AG09319 (cell line): ENCODE measurements at places on chromosomes 5 and 9.

DNA sequence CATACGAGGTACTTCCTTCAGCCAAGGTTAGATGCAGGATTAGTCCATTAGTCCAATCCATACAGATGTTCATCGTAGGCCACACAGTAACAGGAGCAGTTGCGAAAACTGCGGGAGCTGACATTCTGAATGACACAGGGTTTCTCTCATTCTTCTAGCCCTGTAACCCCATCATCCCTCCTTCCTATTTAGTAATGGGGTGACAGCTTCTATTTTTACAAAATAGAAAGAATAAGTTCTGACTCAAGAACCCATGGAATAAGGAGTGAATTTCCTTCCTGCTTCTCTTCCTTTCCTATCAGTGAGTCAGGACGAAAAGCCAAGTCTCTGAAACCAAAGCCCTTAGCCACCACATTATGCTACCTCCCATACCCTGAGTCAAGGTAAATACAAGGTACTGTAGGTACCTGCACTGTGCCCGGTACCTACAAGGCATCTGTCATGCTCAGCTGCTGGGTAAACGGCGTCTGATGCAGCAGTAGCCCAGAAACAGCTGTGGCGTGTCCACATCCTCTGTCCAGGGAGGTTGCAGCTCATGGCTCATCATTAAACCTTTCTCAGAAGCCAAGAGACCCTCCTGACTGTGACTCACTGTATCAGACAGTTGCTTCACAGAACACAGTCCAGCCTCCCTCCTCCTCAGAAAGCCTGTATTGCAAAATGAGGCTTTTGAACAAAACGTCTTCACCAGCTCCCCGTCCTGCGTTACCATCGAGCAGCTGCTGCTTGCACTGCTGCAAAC lies 84.2 kb downstream of the ESM1 start:
- no peak for DNase-seq

DNA sequence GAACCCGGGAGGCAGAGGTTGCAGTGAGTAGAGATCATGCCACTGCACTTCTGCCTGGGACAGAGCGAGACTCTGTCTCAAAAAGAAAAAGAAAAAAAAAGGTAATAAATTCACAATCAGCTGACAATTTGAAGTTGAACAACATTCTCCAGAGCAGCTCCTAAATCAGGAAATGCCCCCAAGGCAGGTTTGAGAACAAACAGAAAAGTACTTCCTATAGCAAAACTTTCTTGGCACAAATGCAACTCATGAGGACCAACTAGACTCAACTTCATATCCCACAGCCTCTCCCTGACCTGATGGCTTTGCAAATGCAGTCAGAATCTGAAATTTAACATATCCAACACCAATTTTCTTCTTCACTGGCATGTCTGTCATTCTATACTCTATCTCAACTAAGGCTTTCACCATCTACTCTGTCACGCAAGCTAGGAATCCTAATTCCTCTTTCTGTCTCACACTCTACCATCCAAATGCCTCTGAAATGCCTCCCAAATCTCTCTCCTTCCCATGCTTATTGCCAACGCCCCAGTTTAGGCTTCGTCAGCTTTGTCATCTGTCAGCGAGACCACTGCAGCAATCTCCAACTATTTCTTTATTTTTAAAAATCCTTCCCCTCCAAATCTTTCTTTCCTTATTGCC lies 113.3 kb downstream of the MAPKAP1 start:
- DNase-seq, result no peak

- DNase-seq, result no peak
These were observed 44.7 kb upstream of the IL17B start for GRCh38 chr5:149423794-149424268.

- no peak for DNase-seq
These were observed 256.3 kb downstream of the NFIB start for GRCh38 chr9:14057368-14058324.

DNA sequence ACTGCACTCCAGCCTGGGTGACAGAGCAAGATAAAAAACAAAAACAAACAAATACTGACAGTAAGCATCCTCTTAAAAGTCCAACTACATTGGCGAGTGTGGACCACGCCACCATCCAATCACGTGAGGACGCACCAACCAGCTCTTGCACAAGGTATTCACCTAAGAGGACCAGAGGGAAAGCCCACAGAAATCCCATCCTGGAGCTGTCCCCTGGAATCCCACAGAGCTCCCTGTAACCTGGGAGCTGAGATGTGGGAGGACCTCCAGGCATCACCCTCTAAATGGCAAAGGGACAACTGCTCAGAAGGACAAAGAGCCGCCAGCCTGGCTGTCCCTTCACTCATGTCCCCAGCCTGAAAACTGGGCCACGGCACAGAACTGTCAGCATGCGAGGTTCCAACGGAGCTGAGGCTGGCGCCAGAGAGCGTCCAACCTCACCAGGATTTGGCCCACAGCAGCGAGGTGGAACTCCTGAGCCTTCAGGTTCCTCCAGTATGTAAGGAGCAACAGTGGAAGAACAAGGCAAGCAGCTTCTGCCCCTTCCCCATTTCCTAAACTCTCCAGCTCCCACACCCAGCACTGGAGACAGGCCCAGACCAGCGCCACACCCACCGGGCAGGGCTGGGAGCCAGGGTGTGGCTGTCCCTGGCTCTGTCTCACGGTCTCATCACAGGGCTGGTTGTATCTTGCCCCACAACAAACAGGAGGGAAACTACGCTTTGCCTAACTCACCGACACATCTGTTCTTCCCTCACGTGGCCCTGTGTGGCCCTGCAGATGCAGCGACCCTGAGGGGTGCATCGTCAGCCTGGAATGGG lies 15.2 kb downstream of the IPPK start:
- DNase-seq, result no peak

DNA sequence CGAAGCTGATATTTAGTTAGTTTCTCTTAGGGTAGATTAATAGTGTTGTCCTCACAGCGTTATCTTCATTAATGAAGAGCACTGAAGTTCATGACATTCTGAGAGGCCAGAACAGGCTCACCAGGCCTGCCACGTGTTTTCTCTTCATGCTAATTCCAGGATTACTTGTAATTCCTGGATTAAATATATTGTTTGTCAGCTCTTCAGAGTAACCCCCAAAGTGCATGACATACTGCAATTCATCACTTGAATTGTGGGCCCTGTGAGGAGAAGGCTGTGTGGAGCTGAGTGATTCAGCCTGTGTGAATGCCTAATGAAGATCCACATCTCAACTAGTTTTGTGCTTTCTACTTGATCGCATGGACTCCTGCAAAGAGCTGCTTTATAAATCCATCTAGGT lies 401.0 kb upstream of the ADAMTSL1 start:
- DNase-seq, result no peak

GRCh38 chr5:75055727-75056144 lies 3.4 kb upstream of the GCNT4 start:
- no peak for DNase-seq

- DNase-seq, result no peak
These were observed 1216.2 kb downstream of the MAT2B start for GRCh38 chr5:164721656-164722055.

GRCh38 chr9:91522481-91522880 lies 98.8 kb upstream of the NFIL3 start:
- no peak for DNase-seq

DNA sequence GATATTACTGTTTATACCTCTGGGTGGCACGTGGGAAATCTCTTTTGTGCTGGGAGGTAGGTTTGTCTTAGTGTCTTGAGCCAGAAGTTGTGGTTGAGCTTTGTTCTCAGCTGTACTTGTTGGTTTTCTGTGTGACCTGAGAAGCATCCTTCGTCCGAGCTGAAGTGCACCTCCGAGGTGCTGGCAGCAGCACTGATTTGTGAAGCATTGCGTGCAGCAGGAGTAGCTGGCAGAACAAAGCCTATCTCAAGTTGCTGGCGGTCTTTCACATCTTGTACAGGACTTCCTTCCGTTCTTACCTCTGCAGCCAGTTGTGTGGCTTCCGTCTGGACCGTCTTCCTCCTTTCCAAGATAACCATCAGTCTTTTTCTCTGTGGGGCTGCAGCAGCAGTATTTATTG lies 4.3 kb downstream of the PRRC2B start:
- no peak for DNase-seq

DNA sequence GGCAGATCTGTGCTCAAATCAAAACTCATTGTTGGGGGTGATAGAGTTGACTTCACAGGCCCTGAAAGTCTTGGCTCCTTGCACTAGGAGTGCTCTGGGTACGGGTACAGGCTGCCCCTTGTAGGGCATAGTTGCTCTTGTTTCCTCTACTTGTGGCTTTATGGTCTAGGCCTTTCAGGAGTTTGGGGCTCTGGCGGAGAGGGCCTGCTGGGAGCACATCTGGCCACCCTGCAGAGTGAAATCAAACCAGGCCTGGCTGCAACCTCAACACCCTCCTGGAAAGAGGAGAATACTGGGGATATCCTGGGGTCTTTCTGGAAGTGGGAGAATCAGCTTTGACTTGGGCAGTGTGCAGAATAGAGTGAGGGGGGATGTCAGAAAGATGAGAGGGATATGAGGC lies 1.5 kb downstream of the TGFBI start:
- no peak for DNase-seq

DNA sequence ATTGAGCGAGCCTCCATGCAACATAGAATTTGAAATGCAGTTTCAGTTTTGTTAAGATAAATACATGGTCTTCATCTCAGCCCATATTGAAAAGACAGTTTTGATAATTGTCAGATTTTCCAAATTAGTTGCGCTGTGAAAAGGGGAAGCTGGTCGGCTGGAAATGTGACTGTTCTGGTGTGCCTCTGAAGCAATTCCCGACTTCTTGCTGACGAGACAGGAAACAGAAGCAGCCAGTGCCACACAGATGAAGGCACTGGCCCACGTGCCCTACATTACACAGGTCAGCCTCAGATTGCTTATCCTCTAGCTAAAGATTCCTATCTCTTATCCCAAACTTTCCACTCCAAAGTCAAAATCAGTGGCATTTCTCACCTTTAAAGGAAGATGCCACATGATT lies 214.1 kb upstream of the TLE4 start:
- no peak for DNase-seq

DNA sequence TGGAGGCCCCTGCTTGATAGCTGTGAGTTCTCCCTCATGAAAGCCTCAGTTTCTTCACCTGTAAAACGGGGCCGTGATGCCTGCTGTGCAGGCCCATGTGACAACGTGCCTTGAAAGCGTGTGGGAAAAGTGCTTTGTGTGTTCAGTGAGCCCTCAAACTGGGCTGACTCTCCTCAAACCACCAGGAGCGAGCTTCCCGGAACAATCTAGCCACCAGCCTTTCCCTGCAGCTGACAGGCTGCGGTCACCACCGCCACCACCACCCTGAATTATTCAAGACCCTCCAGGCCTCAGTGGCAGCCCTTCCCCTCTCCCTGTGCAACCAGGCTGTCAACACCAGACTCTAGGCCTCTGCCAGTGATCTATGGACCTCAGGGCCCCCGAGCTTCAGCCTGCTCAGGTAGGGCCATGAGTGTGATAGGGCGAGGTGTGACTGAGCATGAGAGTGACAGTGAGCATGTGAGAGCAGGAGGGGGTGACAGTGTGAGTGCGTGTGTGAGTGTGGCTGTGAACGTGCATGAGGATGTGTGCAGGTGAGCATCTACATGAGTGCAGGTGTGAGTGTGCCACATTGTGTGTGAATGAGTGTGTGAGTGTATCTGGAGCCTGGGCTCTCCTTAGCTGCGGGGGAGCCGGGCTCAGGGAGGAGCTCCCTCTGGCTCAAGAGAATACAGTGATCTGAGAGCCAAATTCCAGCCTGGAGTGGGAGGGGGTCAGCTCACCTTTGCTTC lies 53.3 kb upstream of the PSD2 start:
- no peak for DNase-seq

GRCh38 chr5:149409268-149409948 lies 30.3 kb upstream of the IL17B start:
- no peak for DNase-seq

- no peak for DNase-seq
These were observed 62.8 kb upstream of the CPEB4 start for GRCh38 chr5:173825215-173825865.

DNA sequence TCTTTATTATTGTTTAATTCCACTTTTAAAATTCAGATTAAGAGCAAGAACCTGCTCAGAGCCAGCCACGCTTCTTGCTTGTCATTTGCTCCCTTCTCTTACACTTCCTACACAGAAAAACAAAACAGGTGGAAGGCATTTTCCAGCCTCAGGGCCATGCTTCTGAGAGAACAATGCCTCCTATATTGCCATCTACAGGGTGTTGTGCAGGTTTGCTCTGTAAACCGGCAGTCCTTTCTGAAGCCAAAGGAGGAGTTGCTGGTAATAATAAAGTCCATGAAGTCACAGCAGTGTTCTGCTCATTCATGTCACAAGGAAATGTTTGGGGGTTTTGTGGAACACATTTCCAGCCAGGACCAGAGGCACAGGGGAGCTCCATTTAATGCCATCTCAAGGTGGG lies 16.1 kb upstream of the PRLR start:
- no peak for DNase-seq

GRCh38 chr5:951940-952596 lies 56.5 kb upstream of the NKD2 start:
- DNase-seq, result no peak

- DNase-seq, result peak; percentile 51
These were observed 243.4 kb upstream of the KLF4 start for GRCh38 chr9:107732781-107733522.

- no peak for DNase-seq
These were observed 12.7 kb downstream of the SLC1A3 start for GRCh38 chr5:36619012-36619635.

GRCh38 chr5:68730220-68730978 lies 363.4 kb upstream of the SLC30A5 start:
- peak; percentile 38 for DNase-seq

DNA sequence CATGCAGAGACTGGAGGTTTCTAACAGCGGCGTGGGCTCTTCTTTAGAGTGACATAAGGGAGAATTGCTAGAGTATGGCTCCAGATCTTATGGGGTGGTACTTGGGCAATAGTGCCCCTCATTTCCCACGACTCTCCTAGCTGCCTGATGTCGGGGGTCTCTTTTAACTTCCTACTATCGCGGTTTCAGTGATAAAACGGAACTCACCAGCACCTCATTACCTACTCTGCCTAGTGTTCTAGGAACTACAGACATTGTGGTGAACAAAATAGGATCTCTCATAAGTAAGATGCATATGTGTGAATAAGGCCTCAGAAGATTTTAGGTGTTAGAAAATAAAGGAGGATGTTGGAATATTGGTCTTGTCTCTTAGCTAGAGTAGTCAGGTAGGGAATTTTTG lies 1.1 kb downstream of the ICE1 start:
- DNase-seq, result no peak
